ENCODE measurements at places on chromosomes 2 and 18. TPM values are rescaled to one million over a fixed set of nuclear protein-coding genes. Genes with fewer than 3 reads are reported as not detected.

DNA sequence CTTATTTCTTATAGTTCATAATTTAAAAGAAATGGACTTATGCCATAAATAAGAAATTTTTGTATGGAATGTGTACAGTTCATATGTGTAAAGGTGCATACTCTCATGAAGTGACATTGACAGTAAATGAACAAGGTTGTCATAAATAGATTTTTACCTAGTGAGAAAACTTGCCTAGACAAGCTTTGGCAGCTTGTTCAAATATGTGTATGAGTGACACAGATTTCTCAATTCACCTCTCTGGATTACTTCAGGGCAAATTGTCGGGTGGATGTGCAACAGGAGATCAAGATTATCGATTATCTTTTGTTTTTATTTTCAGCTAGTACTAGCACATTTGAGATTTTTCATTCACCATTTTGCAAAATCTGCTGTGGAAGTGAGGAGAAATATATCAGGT is 758.1 kb upstream of the ACVR2A start:
- no peak overlapping the region for H3K27ac ChIP-seq
- no peak for DNase-seq
- H3K36me3 ChIP-seq, result no peaks in the 10 kb centered on the region
- no peak overlapping the region for H3K4me3 ChIP-seq

DNA sequence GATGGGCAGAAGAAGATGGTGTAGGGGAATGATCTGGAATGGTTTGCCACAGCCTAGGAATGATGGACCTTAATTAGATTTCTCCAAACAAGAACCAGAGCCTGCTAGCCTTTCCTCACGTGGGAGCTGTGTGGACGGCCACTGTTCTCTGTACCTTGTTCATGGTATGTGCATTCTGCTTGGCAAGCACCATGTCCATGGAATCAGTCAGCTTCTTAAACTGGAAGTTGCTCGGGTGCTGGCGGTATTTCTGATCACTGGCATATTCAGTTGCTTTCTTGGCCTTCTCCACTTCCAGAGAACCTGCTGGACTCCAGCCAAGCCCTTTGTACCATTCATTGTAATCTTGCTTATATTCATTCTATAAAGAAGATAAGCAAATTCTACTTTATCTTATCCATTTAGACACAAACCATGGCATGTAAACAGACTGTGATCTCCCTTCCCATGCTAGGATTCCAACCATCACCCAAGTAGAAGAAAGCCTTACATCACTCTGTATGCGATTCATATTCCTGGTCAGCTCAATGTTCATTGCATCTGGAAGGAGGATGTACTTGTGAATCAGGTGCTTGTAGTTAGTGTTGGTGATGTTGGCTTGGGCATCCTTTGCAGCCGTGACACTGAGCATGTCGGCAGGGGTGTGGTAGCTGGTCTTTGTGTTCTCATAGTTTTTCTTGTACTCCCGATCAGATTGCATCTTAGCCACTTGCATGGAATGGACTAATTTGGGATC is 78.4 kb downstream of the NEB start:
- H3K27ac ChIP-seq, result no peak overlapping the region
- H3K4me1 ChIP-seq, result no peaks in the 10 kb centered on the region
- H3K4me3 ChIP-seq, result no peak overlapping the region
- H3K27me3 ChIP-seq, result no peaks in the 10 kb centered on the region
- no peaks in the 10 kb centered on the region for H3K36me3 ChIP-seq

DNA sequence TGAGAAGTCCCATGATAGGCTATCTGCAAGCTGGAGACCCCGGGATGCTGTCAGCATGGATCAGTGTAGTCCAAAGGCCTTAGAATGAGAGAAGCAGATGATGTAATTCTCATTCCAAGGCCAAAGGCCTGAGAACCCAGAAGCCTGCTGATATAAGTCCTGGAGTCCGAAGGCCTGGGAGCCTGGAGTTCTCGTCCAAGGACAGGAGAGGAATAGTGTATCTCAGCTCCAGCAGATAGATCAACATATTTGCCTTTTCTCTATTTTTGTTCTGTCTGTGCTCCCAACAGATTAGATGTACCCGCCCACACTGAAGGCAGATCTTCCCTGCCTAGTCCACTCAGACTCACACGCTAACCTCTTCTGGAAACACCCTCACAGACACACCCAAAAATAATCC is 454.9 kb upstream of the CHAC2 start:
- no peaks in the 10 kb centered on the region for H3K4me1 ChIP-seq
- no peak overlapping the region for H3K4me3 ChIP-seq
- H3K27me3 ChIP-seq, result peaks cover 1% of the 10 kb centered on the region
- no peak overlapping the region for H3K27ac ChIP-seq
- no peak for DNase-seq

- H3K27ac ChIP-seq, result no peak overlapping the region
- H3K36me3 ChIP-seq, result no peaks in the 10 kb centered on the region
- no peak for DNase-seq
- no peak overlapping the region for H3K4me3 ChIP-seq
- H3K27me3 ChIP-seq, result peaks cover 6% of the 10 kb centered on the region
Measured at GRCh38 chr2:38446906-38447561, 70.0 kb upstream of the ATL2 start.

GRCh38 chr2:147389218-147389617 is 455.6 kb upstream of the ACVR2A start:
- H3K27me3 ChIP-seq, result peaks cover 1% of the 10 kb centered on the region
- H3K4me1 ChIP-seq, result peaks cover 3% of the 10 kb centered on the region
- no peaks in the 10 kb centered on the region for H3K36me3 ChIP-seq
- DNase-seq, result no peak
- no peak overlapping the region for H3K27ac ChIP-seq

DNA sequence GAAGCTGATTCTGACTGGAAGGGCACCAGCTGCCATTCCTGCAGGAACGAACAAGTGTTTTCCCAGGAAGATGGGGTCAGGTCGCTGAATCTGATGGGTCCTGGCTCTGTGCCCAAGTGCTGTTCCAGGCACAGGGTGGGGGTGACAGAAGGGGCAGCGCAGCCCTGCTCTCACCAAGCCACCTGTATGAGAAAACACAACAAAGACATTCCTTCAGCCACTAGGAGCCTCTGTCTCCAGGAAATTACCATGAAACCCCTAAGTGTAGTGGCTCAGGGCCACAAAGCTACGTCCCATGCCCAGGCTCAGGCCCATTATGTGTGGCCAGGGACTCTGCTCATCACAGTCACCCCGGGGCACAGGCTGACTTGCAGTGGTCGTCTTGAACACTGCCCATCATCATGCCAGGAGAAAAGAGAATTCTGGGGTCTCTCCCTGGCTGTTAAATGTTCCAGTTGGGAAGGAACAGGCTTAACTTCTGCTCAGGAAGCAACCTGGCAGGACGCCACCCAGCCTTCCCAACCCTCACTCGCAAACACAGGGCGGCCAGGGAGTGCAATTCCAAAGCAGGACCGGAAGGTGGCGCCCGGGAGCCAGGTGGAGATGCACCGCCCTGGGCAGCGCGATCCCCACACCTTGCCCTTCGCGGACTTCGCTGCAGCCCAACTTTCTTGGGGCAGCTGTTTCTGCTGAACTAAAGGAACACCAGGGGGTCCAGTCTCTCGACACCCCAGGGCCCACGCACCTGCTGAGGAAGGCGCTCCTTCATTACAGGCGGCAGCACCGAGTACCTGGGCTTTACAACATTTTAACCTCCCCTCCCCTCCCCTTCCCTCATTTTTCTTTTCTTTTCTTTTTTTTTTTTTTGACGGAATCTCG is 11.0 kb upstream of the SFTPB start:
- H3K27me3 ChIP-seq, result no peaks in the 10 kb centered on the region
- no peak overlapping the region for H3K27ac ChIP-seq
- no peak overlapping the region for H3K4me3 ChIP-seq
- DNase-seq, result peak; percentile 86
- H3K36me3 ChIP-seq, result no peaks in the 10 kb centered on the region
- peaks cover 10% of the 10 kb centered on the region for H3K4me1 ChIP-seq

DNA sequence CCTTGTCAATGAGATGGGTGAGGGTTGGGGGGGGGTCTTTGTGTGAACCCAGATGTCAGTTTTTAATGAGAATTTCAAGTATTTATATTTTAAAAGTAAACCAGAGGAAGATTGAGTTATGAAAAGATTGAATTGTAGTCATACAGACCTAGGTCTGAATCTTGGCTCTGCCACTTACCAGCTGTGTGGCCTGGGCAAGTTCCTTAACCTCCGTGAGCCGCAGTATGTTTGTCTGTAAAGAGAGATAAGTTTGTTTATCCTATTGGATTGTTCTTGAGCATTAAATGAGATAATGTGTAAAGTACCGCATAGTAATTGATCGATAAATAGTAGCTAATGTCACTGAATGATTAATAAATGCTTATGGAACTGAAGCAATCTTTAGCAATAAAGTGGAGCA is 63.8 kb downstream of the EML6 start:
- H3K27me3 ChIP-seq, result no peaks in the 10 kb centered on the region
- no peak overlapping the region for H3K4me3 ChIP-seq
- H3K27ac ChIP-seq, result no peak overlapping the region
- DNase-seq, result no peak

DNA sequence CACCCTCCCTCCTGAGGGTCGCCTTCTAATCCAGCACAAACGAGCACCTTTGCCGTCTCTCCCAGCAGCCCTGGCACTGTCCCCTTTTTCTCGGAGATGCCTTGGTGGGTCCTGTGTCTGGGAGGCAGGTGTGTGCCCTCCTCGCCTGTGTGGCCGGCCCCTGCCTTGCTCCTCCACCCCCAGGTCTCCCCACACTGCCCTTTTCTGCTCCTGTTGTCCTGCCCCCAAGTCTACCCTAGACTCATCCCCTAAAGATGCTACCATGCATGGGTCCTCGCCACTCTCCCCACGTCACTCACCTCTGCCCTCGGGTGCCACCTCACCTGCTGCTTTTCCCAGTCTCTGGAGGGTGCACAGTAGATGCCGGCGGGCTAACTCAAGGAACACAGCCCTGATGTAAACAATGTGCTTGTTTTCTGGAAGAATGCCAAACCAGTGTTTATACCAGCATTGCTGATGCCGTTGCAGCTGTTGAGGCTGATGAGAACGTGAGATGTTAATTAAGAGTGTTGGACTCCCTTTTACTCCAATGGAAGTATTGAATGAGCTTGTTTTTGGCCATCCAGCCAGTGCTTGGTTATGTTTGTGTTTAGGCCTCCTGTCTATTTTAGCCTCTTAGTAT is 223.1 kb downstream of the AGAP1 start:
- H3K27ac ChIP-seq, result no peak overlapping the region
- H3K27me3 ChIP-seq, result peaks cover 6% of the 10 kb centered on the region
- H3K4me1 ChIP-seq, result no peaks in the 10 kb centered on the region
- no peak overlapping the region for H3K4me3 ChIP-seq

DNA sequence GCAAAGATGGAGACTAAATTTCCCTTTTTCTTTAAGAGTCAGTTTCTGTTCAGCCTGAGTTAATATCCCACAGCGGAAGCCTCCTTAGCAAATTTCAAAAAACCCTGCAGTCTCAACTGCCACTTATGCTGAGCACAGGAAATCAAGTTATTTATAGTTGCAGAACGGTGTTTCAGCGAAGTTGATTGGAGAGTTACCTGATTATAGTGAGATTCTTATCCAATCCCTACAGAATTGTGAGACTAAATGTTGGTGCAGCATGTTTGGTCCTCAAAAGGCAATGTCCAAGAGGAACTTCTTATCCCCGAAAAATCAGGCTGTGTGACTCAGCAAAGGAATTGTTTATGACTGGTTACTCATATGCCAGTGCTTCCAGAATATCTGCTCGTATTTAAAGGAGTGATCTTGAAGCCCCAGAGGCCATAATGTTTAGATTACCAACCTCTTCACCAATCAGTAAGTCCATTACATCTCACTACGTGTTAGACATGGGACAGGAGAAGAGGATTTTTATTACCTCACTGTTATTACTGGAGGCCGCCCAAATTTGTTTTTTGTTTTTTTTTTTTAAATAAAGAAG is 67.9 kb downstream of the LRRFIP1 start:
- H3K36me3 ChIP-seq, result peaks cover 5% of the 10 kb centered on the region
- no peak for DNase-seq
- no peak overlapping the region for H3K27ac ChIP-seq
- H3K4me1 ChIP-seq, result peaks cover 56% of the 10 kb centered on the region
- H3K4me3 ChIP-seq, result no peak overlapping the region

- no peaks in the 10 kb centered on the region for H3K36me3 ChIP-seq
- peaks cover 6% of the 10 kb centered on the region for H3K4me1 ChIP-seq
- H3K27me3 ChIP-seq, result no peaks in the 10 kb centered on the region
- H3K4me3 ChIP-seq, result no peak overlapping the region
Measured at GRCh38 chr18:76578571-76579300, 83.7 kb upstream of the ZNF516 start.

DNA sequence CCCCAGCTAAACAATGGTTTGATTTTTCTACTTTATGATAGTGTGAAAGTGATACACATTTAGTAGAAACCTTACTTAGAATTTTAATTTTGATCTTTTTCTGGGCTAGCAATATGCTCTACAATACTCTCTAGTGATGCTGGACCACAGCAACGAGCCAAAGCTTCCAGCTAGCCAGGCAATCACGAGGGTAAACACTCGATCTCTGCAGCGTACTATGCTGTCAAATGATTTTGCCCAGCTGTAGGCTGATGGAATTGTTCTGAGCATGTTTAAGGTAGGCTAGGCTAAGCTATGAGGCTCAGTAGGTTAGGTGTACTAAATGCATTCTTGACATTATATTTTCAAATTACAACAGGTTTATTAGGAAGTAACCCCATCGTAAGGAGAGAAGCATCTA is 207.5 kb downstream of the LRRTM4 start:
- no peak overlapping the region for H3K27ac ChIP-seq
- H3K27me3 ChIP-seq, result no peaks in the 10 kb centered on the region
- no peaks in the 10 kb centered on the region for H3K36me3 ChIP-seq

- no peaks in the 10 kb centered on the region for H3K4me1 ChIP-seq
- H3K36me3 ChIP-seq, result no peaks in the 10 kb centered on the region
- no peak overlapping the region for H3K4me3 ChIP-seq
- no peak overlapping the region for H3K27ac ChIP-seq
- no peak for DNase-seq
- no peaks in the 10 kb centered on the region for H3K27me3 ChIP-seq
Measured at GRCh38 chr2:192267484-192267883, 72.8 kb upstream of the TMEFF2 start.

DNA sequence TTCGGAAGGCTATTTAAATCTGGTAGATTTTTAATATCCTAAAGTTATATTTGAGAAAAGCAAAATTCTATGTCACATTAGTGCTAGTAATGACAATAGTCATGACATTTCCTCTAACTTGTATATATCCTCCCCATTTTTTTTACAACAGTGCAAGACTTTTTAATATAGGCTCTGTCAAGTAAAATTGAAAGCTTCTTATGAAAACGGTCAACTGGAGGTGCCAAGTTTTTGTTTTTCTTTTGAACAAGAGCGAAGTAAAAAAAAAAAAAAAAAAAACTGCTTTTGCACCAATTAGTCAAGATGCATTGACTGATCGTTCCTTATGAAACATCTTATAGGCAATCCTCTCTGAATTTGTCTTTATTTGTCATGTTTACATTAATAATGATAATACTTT is 389.3 kb downstream of the STK39 start:
- no peaks in the 10 kb centered on the region for H3K4me1 ChIP-seq
- H3K4me3 ChIP-seq, result no peak overlapping the region
- H3K36me3 ChIP-seq, result no peaks in the 10 kb centered on the region

- no peaks in the 10 kb centered on the region for H3K27me3 ChIP-seq
- H3K4me3 ChIP-seq, result no peak overlapping the region
- no peaks in the 10 kb centered on the region for H3K36me3 ChIP-seq
- no peak overlapping the region for H3K27ac ChIP-seq
Measured at GRCh38 chr2:169448865-169449264, 30.4 kb upstream of the BBS5 start.

PRKAG3 gene
- not detected for total RNA-seq

PKDCC gene
- 9.6 TPM for total RNA-seq

POLR1A gene
- total RNA-seq, result 30.4 TPM

SIGLEC15 gene
- 2.7 TPM for total RNA-seq

TTN gene
- total RNA-seq, result 3.8 TPM

FNDC4 gene
- total RNA-seq, result 26.4 TPM

Data from endothelial cell (in vitro differentiated cells).